Stimulated activated CD8-positive, alpha-beta memory T cell treated with anti-CD3 and anti-CD28 coated beads, Interleukin-7, amount 100 ng/mL, for 1 hour (primary cell): ENCODE measurements at places on chromosomes 12 and 14.

DNA sequence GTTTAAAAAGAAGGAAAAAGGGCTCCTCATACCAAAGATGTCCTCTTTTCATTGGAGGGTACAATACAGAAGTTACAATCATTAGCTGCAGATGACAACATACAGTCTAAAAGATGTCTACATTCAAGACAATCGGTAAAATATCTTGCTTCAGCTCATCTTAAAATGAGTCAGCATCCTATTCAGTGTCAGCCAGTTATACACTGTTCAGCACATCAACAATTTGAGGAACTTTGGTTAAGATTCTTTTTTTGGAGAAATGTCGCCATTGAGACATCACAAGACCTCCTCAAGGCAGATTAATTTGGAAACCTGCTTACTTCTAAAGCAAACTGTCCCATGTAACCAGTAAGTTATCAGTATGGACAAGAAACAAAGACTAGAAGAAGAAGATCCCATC is 100.7 kb upstream of the SLC38A4 start:
- no peak for DNase-seq

- DNase-seq: no peak
Measured at GRCh38 chr12:12210416-12210815, 56.4 kb downstream of the LRP6 start.

- DNase-seq: no peak
Measured at GRCh38 chr12:71439613-71440344, at the start of gene LGR5. TSS of gene LGR5 (plus strand) at chr12:71439798. CDS start at chr12:71440081, 283 bp downstream.

DNA sequence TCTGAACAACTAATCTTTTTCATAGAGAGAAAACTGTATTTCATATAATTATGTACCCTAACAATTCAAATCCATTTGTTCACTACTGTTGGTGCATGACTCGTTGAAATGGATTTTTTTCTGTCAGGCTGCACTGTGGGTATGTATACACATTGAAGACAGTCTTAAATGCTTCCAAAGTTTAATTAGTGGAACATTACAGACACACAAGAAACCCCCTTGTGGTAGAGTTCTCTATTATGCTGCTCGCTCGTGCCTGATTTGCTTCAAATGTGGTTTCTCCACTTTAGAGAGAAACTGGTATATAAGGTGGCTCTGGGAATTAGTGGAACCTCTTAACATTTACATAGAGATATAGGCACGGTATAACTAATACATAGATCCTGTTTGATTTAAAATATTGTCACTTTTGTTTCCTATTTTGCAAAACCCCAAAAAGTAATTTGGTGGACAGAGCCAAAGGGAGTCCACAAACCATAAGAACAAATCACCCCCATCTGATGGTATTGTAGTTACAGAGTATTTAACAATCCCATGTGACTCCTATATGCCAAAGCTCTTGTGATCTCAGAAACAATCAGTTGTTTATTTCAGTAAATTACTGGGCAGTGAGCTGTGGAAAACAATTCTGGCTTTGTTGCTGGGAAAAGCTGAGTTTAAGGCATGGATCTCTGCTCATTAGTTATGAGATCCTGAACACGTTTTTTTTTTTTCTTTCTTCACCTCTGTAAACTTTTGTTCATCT is 159.5 kb downstream of the BRMS1L start:
- no peak for DNase-seq

- DNase-seq: no peak
Measured at GRCh38 chr12:126201981-126202537, 1136.8 kb downstream of the AACS start.

GRCh38 chr14:70148351-70148750 is 40.4 kb downstream of the SLC8A3 start:
- DNase-seq: no peak

DNA sequence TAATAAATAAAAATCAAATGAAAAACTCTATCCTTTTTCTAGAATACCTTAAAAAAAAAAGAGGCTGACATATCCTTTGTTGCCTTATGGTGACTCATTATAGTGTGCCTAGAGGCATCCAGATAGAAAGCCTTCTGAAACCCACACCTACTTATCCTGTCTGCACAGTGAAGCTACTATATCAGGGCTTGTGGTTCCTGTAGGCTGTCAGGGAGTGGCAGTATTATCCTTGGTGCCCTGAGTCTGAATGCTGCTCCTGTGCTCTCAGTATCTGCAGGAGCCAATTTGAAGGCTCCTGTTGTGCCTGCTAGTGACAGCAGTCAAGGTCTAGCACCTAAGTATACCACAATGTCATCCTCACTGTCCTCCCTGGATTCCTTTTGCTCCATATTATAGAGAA is 168.4 kb upstream of the AVPR1A start:
- no peak for DNase-seq

- no peak for DNase-seq
Measured at GRCh38 chr14:98960617-98961013, 311.4 kb downstream of the BCL11B start.
